Stimulated activated CD4-positive, alpha-beta T cell treated with anti-CD3 and anti-CD28 coated beads, Interleukin-12 subunit alpha, Interleukin-12 subunit beta, amount 100 ng/mL, for 48 hours (primary cell): ENCODE measurements at places on chromosomes 2 and 18.

DNA sequence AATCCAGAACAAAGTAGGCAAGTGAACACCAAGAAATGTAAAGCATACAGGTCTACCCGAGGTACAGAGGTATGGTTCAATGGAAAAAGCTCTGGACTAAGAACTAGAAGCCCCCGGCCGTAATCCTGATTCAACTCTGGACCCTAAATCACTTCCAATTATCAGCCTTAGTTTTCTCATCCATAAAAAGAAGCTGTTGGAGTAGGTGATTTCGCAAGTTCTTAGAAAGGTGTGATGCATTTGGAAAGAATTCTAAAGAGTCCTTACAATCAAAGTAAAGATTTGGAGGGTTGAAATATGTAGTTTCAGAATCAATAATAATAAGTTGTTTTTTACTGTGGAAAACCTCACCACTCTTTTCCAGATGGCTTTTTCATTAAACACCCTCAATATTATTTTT is 622.1 kb upstream of the ID2 start:
- no peak for DNase-seq

- no peak for DNase-seq
These were observed 86.6 kb downstream of the MARCHF4 start for GRCh38 chr2:216285701-216286100.

- DNase-seq: no peak
These were observed 343.1 kb downstream of the CYRIA start for GRCh38 chr2:16322308-16323125.

GRCh38 chr2:221166292-221166691 is 405.8 kb downstream of the EPHA4 start:
- DNase-seq: no peak

- DNase-seq: no peak
These were observed 36.1 kb upstream of the SCYGR1 start for GRCh38 chr2:227423656-227424499.

DNA sequence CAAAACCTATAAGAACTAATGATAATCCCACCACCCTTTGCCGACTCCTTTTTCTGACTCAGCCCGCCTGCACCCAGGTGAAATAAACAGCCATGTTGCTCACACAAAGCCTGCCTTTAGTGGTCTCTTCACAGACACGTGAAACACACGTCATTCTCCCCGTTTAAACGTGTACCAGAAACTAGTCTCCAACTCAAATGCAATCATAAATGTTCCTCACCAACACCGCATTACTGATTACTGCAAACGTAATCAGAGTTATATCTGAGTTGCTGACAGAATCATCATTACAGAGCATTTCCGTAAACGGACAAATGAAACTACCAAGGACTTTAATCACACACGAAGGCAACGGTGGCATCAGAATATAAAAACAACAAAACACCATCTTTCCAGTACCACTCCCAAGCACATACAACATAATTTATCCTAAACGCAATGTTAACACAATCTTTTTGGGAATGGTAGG is 1.9 kb downstream of the CLK1 start:
- peak; percentile 41 for DNase-seq

DNA sequence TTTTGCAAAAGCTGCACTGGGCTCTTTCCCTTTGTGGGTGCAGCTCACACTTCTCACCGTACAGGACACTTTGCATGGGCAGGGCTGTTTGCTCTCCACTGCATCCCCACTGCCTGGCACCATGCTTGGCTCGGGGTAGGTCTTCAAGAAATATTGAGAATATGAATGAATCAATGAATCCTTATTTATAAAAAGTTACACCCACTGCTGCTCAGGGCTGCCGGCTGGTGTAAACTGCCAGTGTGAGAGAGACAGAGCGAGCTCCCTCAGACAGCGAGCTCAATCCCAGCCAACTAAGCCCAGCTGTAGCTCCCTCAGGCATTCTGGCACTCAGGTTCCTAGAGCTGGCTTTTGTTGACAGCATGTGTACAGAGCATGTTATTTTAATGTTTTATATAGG is 3.4 kb downstream of the TMEM185B start:
- DNase-seq: no peak

- no peak for DNase-seq
These were observed 145.5 kb downstream of the LRATD1 start for GRCh38 chr2:14778015-14778414.

- no peak for DNase-seq
These were observed 27.1 kb downstream of the SCN3A start for GRCh38 chr2:165176780-165177179.

DNA sequence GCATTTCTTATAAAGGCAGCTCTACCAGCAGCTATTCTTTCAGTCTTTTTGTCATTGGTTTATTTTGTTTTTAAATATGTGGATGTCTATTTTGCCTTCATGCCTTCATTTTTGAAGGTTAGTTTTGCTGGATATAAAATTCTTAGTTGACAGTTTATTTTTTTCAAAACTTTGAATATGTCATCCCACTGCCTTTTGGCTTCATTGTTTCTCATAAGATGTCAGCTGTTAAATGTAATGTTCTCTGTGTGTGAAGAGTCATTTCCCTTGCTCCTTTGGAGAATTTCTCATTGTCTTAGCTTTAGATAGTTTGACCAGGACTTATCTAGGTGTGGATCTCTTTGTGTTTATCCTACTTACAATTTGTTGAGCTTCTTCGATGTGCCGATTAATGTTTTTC is 213.5 kb downstream of the KIAA1328 start:
- DNase-seq: no peak

DNA sequence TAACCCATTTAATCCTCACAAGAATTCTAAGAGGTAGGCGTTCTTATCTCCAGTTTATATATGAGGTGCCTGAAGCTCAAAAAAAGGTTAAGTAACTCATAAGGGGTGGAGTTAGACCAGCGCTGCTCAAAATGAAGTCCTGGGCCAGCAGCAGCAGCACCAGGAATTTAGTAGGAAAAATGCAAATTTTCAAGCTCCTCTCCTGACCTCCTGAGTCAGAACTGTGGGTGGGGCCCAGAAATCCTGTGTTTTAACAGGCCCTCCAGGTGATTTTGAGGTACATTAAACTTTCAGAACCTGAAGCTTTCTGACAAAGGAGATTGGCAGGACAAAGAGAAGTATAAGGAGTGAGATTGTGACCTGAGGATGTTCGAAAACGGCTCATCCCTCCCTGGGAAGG is 66.0 kb upstream of the CCDC85A start:
- no peak for DNase-seq

DNA sequence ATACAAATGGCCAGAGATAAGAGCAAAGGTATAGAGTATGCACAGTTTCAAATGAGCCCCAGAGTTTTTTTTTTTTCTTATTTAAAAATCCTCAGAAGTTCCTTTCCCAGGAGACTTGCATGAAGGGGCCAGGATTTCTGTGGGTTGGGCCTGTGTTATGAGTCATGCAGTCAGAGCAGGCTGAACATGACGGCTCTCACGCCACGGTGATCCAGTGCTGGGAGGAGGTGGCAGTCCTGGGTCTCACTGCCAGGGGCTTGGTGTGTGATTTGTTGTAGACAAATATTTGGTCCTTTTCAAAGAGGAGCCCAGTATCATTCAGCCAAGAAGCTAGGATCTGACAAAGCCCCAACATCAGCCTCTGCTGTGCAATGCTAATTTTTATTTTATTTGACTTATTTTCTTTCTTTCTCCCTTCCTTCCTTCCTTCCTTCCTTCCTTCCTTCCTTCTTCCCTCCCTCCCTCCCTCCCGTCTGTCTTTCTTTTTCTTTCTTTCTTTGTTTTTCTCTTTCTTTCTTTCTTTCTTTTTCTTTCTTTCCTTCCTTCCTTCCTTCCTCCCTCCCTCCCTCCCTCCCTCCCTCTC is 10.4 kb upstream of the KCNE4 start:
- DNase-seq: no peak

- DNase-seq: no peak
These were observed 244.8 kb upstream of the NCKAP5 start for GRCh38 chr2:133812826-133813617.

GRCh38 chr18:25279133-25279532 is 72.8 kb downstream of the ZNF521 start:
- no peak for DNase-seq

GRCh38 chr2:69741229-69741574 is 732 bp upstream of the ANXA4 start:
- no peak for DNase-seq

DNA sequence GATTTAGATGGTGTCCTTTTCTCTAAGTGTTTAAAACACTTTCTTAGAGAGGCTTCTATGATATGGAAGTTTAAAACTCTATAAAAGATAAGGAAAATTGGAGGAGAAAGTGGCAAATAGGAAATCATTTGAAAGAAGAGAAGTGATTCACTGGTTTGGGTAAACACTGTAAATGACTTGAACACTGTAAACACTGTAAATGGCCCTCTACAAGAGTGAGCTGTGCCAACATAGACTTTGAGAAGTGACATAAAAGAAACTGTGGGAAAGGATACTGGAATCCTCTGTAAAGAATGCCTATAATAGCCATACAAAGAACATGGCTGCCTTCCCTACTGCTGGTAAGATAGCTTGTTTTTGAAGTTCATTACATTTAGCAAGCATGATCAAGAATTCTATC is 210.9 kb upstream of the SIX3 start:
- no peak for DNase-seq

DNA sequence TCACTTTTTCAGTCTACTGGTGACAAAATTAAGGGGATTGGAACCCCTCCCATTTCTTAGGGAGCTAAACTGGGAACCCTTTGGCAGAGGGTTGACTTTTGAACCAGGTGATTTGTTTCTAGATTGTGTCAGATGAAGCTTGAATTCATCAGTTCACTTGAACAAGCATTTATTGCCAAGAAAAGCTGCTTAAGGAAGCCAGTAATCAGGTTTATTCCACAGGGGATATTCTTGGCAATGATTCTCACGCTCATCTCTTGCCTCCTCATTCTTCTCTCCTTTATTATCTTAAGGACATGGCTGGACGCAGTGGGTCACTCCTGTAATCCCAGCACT is 101.0 kb downstream of the ALPK2 start:
- DNase-seq: no peak

DNA sequence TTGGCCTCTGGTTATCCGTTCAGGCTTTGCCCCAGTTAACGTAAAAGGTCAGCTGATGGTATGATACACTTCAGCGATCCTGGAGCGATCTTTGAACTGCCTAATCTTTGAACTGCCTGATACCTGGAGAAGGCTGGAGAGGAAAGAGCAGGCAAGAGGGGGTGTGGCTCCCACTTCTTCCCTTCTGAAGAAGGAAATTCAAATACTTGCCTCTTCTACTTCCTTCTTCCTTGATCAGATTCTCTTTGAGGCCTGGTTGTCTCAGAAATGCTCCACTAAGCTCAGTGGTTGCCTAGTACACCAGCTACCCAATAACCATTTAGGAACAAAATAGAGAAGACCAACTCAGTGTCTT is 619 bp downstream of the GALM start:
- no peak for DNase-seq

GRCh38 chr2:182435754-182436153 is 8.9 kb upstream of the PDE1A start:
- no peak for DNase-seq

GRCh38 chr2:56195563-56195962 is 11.8 kb downstream of the CCDC85A start:
- no peak for DNase-seq

DNA sequence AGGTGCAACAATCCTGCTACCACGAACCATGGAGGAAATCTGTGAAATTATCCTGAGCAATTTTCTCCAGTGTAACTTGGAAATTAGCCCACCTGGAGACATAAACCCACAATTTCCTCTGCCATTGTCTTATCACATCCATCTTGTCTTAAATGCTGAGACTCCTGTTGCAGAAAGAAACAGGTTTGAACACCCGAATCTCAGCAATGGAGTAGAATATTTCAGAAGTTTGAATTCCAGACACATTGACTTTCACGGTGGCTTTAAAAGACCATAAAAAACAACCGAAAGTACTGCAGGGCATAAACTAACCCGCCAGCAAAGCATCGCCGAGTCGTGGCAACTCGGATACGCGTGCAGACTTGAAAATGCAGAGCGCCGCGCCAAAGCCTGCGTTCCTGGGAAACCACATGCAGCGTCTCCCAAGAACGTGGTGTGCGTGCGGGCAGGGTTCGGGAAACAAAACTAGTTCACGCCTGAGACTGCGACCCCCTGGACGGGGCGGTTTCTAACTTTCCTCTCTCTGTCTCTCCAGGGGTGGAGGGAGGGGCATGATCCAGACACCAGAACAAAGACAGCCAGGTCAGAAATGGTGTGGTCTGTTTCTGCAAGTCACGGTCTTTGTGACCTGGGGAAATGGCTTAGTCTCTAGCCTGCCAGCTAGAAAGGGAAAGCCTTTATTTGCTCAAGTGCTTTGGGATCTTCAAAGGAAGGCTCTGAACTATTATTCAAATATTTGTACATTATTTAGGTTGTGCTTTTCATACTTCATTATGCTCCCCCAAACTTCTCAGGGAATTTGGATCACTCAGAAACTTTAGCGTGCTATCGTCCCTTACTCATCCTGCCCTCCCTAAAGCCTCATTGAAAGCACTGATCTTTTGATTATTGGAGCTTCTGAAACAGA is 26.9 kb upstream of the KCTD1 start:
- DNase-seq: no peak

DNA sequence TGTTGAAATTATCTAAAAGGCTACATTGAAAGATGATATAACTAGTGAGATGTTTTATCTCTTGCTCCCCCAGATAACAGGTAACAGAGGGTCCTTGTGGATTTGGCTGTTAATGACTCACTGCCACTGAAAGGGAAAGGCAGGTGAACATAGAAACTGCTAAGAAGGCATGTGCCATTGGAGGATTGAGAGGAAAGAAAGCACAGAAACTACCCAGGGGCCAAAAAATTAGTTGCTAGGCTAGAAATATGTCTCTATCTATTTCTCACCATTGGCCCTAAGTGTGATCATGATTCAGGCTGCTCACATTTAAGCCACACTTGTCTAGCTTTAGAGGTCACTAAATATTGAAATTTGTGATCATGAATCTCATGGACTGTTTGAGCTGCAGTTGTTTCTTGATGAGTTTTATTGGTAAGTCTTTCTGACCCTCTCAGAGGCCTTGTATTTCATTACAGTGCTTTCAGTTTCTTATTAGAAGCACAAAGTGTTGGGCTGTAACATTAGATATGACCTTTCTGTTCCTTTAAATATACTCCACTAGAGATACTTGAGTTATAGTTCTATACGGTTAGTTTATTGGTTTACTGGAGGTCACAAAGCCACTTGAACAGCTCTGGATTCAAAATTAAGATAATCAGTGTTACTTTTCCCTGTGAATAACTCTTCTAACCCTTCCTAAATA is 26.2 kb downstream of the NAB1 start:
- no peak for DNase-seq

- DNase-seq: no peak
These were observed 39.8 kb upstream of the ASAP2 start for GRCh38 chr2:9166579-9167377.

GRCh38 chr2:131112529-131112928 is 7.4 kb downstream of the PLEKHB2 start:
- no peak for DNase-seq

GRCh38 chr2:194550702-194551101 is 1106.3 kb upstream of the SLC39A10 start:
- no peak for DNase-seq

DNA sequence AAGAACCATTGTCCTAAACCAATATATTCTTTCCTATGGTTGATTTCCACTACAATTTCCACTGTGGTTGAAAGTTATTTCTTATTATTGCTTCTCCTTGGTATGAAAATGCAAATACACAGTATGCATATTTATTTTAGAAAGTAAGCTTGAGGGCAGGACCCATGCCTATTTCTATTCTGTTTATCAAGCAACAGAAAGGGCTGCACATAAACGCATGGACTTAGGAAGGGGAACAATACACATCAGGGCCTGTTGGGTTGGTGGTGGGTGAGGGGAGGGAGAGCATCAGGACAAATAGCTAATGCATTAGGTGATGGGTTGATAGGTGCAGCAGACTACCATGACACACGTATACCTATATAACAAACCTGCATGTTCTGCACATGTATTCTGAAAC is 20.7 kb downstream of the SLC4A3 start:
- DNase-seq: no peak
